Astrocyte (in vitro differentiated cells and primary cell): ENCODE measurements at places on chromosomes 5 and 9. TPM values are rescaled to one million over a fixed set of nuclear protein-coding genes. Genes with fewer than 3 reads are reported as not detected.
A peak's percentile ranks its signal among the peaks of the same experiment; 100 is the strongest.

- DNase-seq, result no peak
Measured at GRCh38 chr5:133400120-133400519, 212.2 kb downstream of the FSTL4 start.

DNA sequence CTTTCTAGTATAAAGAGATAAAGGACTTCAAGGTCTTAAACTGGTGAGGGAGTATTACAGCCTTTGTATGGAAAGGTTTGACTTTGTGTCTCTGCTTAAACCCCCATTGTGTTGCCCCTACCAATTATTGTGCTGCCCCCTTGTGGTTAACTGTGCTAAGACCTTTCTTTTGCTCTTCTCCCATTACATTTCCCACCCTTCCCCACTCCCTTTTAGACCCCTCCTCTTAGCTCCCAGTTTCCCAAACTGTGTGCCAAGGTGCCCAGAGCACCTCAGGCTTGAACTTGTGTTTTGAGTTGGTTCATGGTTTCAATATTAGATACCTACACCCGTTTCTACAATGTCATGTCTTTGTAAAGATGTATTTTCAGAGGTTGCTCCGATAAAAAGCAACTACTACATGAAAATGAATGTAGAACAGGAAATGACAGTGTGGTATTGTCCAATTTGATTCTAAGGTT lies 2.9 kb downstream of the JAK2 start:
- peak; percentile 47 for DNase-seq

DNA sequence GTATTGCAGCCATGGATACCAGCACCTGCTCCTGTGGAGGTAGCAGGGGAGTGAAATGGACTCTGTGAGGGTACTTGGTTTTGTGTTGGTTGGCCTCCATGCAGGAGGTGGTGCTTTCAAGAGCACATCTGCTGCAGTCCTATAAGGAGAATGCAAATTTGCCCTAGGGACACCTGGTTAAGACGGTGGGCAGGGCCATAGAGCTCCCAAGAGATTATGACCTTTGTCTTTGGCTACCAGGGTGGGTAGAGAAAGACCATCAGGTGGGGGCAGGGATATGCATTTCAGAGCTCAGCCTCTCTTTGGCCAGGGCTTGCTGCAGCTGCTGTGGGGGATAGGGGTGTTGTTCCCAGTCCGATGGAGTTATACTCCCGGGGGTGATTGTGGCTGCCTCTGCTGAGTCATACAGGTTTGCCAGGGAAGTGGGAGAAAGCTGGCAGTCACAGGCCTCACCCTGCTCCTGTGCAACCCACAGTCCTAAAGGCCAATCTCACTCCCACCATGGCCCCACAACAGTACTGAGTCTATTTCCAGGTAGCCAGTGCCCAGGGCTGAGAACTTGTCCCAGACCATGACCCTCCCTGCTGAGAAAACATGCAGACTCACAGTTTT lies 14.0 kb upstream of the PDLIM4 start:
- no peak for DNase-seq

DNA sequence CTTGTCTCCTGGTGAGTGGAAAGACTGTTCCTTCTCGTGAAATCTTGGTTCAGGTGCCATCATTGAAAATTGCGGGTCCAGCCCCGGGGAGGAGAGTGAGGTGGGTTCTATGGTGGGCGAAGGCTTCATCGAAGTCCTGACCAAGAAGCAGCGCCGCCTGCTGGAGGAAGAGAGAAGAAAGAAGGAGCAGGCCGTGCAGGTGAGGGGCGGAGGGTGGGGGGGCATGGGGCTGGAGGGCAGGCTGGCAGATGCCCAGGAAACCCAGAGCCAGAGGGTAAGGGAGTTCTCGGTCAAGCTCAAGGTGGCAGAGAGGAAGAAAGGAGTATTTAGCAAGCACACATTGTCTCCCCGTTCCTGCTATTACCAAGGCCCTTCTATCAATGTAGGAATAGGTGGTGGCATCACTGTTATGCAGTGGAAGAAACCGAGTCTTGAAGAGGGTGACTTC lies 24.3 kb upstream of the POMT1 start:
- no peak for DNase-seq

Gene ZNF608
- 57.3 and 61.5 TPM in 2 replicates for total RNA-seq

Gene SLC46A2
- not detected in 2 replicates for total RNA-seq
